D721Med (cell line): ENCODE measurements at places on chromosomes 7 and 10.

- no peak for DNase-seq
These were observed 197.0 kb upstream of the PRSS58 start for GRCh38 chr7:142454862-142455261.

GRCh38 chr10:48567346-48567745, 37.5 kb downstream of the ARHGAP22 start:
- no peak for DNase-seq

DNA sequence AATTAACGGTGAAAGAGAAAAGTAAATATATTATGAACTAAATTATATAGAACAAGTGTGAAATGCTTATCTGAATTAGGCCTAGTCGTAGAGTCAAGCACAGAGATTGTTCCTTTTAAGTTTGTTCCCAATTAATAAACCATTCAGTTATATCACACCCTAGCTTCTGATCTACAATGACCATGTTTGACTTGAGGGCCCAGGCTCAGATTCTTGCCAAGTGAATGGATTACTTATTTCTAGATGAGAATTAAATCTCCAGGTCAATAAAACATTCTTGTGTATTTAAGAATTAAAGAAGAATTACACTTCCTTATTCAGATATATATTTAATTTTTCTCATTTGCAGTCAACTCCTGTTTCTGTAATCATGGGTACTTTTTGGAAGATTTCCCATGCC, 37.4 kb upstream of the ARL4A start:
- DNase-seq: no peak

GRCh38 chr10:34816501-34817002, 1.5 kb upstream of the PARD3 start:
- no peak for DNase-seq

DNA sequence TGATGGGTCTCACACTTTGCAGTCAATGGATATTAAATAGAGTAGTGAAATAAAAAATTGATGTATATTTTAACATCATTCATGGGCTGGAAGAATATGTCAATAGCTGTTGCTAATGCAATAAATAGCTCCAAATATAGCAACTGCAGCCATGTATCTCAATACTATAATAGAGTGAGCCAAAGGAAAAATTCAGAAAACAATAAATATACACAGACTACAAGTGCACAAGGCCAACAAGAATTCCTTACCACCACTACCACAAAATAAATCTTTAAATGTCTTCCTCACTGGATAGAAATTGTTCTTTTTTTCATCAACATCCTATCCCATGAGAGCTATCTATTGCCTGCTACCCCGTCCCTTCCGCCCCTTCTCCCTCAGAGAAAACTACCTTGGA, 113.1 kb upstream of the TRIM24 start:
- DNase-seq: no peak

- no peak for DNase-seq
These were observed 644 bp downstream of the SORBS1 start for GRCh38 chr10:95560278-95561176.

GRCh38 chr10:30420266-30420665, 13.7 kb upstream of the MAP3K8 start:
- no peak for DNase-seq

GRCh38 chr10:89120931-89121763, 86.0 kb downstream of the CH25H start:
- DNase-seq: no peak

GRCh38 chr7:25054819-25055519, 70.1 kb downstream of the CYCS start:
- no peak for DNase-seq

DNA sequence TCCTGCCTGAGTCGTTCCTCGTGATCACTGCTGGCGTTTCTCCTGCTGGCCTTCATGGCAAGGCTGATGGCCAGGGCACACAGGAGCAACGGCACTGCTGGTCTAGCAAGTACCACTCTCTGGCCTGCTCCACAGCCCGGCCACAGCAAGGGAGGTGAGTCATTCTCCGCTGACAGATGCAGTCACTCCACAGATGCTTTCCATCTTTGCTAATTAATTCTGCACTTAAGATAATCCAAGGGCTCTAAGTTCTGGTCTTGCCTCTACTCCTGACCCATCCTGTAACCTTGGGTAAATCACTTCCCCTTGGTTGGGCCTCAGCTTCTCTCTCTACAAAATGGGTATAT, 244.4 kb downstream of the RPS24 start:
- DNase-seq: no peak

- no peak for DNase-seq
These were observed 98.8 kb downstream of the ELFN1 start for GRCh38 chr7:1768832-1769231.

GRCh38 chr10:69335063-69335587, 56.8 kb downstream of the HK1 start:
- no peak for DNase-seq

- DNase-seq: no peak
These were observed 50.4 kb downstream of the TSPAN15 start for GRCh38 chr10:69501657-69502056.

GRCh38 chr10:33160151-33160550, 174.3 kb downstream of the NRP1 start:
- no peak for DNase-seq

DNA sequence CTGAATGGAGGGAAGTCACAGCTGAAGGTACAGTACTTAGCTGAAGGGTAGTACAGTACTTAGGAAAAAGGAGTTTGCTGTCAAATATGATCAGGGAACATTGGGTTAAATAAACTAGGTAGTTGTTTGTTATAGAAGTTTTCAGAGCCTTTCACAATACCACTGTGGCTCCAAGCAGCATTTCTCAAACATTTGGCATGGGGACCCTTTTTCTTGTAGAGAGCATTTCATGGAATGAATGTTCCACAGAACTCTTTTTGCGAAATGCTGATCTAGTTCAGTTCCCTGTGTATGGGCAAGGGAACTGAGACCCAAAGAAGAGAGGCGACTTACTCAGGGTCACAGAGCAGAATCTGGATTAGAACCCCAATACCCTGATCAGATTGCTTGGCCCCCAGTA, 31.5 kb upstream of the DDX50 start:
- DNase-seq: no peak

GRCh38 chr10:113520690-113521474, 32.0 kb upstream of the HABP2 start:
- DNase-seq: no peak

DNA sequence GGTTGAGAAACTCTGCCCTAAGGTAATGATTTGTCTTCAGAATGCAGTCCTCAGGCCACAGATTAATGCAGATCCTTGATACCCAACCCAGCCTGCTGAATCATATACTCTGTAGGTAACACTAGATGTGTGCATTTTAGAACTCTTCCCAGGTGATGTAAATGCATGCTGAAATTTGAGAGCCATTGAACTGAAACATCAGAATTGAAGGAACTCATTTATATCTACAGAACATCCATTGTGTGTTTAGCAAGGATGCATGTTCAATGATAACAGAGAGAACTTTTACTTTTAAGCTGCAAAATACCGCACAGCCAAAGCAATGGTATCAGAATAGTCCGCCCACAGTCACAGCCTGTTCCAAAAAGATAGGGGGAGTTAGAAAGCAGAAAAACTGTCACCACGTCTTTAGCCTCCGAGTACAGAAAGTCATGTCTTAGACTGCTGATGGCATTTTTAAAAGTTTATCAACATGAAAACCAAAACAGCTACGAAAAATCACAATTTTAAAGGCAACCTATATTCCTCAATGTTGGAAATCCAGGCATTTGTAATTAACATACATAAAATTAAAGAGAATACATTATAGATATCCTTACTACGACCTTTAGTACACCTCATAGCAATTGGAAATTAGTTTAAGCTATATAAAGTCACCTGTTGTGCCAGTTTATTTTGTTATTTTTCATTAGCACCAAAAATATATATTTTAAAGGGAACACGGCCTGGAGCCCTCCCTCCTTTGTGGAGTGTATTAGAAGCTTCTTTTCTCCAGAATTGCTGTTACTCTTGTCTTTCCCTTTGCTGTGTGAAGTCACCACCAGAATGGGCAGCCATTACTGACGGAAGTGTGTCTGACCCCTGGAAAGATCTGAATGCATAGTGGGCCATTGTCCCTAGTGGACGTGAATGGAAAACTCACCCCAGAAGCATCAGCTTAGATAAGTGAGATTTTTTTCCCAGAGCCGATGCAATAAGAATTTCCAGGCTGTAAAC, 65.8 kb upstream of the PRKAR2B start:
- no peak for DNase-seq

GRCh38 chr7:44881610-44882009, 3.7 kb downstream of the PURB start:
- DNase-seq: no peak

GRCh38 chr10:87957702-87958101, 94.3 kb downstream of the PTEN start:
- no peak for DNase-seq

DNA sequence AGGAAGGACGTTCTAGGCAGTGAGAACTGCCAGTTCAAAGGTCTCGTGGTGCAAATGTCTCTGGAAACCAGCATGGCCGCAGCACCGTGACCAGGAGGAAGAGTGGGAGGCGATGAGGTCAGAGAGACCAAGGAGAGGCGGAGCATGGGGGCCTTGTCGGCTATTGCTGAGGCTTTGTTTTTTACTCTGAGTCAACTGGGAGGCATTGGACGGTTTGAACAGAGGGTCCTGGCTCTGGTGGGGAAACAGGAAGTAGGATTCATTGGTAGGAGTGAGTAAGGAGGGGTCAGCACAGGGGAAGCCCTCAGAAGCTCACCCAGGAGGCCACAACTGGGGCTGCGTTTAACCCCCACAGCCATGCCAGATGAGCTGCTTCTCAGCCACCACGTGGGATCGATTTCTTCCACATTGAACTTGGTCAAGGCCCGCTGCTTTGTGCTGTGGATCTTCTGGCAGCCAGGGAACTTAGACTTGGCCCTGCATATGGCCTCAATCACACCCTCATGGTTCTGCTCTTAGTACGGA, 22.2 kb upstream of the SH2B2 start:
- no peak for DNase-seq

GRCh38 chr10:117668327-117669008, 125.9 kb downstream of the EMX2 start:
- no peak for DNase-seq

DNA sequence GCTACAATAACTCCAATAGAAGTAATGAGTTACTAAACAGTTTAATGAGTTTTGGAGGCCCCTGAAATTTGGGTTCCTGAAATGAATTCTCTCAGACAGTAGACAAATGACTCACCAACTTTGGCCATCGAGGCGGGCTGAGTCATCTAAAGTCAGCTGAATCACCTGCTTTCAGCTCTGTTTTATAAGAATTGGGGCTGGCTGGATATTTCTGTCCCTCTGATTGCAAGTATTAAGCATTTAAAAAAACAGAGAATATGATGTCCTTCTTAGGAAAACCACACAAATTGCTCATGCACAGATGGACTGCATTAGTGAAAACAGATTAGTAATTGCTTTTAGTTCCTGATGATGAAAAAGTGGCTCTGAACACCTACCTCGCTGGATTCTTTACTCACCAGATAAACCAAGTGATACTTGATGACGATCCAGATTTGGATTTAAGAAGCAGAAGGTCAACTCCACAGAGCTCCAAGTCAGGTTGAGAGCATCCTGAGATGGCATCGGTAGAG, 59.1 kb downstream of the ZNF365 start:
- no peak for DNase-seq

GRCh38 chr7:96344236-96344635, 22.3 kb upstream of the SLC25A13 start:
- no peak for DNase-seq
